NCI-H460 (cell line): ENCODE measurements at places on chromosomes 5 and 9.

GRCh38 chr9:96021551-96022444 is 146.3 kb downstream of the ERCC6L2 start:
- no peak for DNase-seq

DNA sequence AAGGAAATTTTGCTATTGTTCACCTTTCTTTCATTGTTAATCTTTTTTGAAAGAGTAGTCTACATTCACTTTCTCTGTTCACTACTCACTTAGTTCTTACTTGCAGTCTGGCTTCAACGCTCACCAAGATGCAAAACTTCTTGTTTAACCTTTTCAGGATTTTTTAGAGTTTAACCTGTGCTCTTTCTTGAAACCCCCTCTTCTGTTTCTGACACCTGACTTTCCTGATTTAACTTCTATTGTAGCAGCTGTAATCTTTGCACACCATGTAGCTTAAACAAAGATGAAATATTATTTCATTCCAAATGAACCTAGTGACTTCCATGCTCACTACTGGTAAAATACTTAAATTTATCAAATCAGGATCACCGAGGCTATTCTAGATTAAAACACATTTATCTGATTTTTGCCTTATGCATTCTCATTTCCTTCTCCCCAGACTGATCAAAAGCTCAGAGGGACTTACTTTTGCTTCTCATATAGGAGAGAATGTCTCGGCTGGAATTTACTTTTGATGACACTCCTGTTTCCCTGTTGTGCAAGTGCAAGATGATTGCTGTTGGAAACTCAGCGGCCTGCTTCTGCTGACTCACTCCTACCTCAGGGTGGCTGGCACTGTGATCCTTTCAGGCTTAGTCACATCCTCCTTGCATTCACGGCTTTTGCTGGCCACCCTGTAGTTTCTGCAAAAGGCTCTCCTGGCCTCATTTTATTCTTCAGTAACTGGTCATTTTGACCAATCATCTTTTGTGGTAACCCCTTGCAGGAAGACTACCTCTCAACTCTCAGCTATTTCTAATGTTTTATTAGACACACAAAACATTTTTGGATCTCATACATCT is 109.3 kb upstream of the IFNE start:
- DNase-seq, result peak; percentile 93

- DNase-seq, result no peak
These were observed 127.6 kb downstream of the RFX3 start for GRCh38 chr9:3398232-3398648.

DNA sequence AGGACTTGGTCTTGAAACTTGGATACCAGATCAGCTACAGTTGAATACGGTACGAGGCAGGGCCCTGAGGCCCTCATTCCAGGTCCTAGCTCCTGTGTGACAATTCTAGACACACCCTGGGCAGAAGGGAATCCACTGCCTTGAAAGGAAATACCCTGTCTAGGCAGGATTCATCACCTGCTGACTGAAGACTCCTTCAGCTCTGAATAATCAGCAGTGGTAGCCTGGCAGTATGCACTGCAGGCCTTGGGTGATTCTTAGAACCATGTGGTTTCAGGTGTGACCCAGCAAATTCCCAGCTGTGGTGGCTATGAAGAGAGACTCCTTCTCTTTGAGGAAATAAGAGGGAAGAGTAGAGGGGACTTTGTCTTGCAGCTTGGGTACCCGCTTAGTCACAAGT is 17.2 kb upstream of the EFNA5 start:
- DNase-seq, result no peak

- DNase-seq, result no peak
These were observed 81.9 kb downstream of the PTPN3 start for GRCh38 chr9:109416135-109416706.

GRCh38 chr9:95989297-95989696 is 113.8 kb downstream of the ERCC6L2 start:
- DNase-seq, result no peak

DNA sequence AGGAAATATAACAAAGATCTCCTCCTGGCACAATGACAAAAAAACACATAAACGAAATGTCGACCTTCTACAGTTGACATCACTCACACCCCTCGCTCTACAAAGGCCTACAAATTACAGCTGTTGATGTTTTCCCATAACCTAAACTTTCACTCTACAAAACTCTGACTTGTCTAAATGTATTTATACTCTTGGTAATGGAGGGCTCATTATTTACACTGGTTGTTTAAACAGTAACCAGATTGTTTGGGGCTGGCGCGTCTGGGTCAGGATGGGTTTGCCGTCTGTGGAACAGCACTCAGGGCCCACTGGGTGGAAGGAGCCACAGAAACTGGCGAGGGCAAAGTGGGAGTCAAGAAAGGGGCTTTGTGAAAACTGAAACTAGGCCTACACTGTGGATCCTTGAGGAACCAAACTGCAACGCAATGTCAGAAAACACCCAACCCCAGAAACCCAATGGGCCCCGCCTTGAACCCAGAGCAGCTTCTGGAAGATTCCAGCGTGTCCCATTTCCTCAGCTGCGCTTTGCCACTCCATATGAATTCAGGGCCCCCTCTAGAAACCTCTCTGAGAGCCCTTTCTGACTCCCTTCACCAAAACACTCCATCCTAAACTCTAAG is 136.7 kb downstream of the ROR2 start:
- DNase-seq, result no peak

GRCh38 chr5:51684794-51685355 is 301.6 kb downstream of the ISL1 start:
- no peak for DNase-seq
